ENCODE measurements at places on chromosomes 3 and 15.

DNA sequence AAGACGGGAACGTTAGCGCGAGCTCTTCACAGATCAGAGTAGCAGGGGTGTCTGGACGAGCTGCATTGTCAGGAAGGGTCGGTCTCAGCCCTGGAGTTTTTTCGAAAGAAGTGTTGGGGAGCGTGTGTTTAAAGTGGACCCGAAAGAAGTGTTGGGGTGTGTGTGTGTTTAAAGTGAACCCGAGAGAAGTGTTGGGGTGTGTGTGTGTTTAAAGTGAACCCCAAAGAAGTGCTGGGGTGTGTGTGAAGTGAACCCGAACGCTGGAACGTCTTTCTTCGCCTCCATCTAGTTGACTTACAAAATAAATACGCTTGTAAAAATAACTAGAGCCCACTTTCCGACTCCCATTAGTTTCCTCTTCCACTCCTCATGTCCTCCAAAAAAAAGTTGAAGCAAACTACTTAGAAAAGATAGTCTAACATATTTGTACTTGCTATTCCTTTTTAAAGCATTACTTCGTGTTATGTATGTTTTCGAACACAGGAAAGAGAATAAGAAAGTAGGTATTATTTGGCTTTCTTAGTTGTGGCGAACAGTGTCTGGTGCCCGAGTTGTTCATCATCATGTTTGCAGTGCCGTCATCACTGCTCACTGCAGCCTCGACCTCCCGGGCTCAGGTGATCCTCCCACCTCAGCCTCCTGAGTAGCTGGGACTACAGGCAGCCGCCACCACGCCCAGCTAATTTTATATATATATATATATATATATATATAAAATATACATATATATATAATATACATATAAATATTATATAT lies 1.0 kb downstream of the LRCH3 start:
- no peak for DNase-seq

DNA sequence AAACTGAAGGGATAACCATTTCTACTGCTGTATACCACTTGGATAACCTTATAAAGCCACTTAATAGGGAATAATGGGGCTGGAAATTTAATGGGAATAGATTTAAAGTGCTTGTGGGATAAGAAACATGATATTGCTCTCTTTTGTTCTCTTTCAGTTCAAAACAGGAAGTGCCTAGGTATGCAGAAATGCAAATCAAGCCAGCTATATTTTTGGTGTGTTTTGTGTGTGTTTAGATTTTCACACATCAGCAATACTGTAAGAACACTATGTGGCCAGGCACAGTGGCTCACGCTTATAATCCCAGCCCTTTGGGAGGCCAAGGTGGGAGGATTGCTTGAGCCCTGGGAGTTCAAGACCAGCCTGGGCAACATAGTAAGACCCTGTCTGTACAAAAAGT lies 442.3 kb upstream of the TPRG1 start:
- DNase-seq = no peak

DNA sequence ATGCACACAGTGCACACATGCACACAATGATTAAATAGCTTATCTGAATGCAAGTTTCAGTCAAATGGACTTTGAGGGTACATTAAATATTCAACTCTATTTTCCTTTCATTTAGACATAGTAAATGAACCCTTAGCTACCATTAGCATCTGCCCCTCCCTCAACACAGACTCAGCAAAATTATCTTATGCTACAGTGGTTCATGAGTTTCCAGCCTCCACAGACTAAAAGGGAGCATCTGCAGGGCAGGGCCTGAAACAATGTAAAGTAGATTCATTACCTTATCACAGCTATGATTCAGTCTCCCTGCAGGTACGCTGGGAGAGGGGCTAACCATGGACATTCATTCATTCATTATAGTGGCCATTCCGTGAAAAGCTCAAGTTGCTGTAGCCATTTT lies 329.1 kb downstream of the VGLL3 start:
- no peak for DNase-seq

DNA sequence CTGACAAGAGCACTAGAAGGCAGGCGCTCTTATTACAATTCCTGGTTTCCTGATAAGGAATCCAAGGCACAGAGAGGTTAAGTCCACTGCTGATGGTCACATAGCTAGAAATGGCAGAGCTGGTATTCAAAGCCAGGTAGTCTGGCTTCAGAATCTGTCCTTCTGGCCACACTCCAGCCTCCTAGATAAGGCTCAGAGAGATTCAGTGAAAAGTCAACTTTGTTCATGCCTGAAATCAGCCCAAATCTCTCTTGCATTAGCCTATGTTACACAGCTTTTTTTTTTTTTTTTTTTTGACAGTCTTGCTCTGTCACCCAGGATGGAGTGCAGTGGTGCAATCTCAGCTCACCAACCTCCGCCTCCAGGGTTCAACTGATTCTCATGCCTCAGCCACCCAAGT lies 21.1 kb upstream of the CMTM8 start:
- no peak for DNase-seq

DNA sequence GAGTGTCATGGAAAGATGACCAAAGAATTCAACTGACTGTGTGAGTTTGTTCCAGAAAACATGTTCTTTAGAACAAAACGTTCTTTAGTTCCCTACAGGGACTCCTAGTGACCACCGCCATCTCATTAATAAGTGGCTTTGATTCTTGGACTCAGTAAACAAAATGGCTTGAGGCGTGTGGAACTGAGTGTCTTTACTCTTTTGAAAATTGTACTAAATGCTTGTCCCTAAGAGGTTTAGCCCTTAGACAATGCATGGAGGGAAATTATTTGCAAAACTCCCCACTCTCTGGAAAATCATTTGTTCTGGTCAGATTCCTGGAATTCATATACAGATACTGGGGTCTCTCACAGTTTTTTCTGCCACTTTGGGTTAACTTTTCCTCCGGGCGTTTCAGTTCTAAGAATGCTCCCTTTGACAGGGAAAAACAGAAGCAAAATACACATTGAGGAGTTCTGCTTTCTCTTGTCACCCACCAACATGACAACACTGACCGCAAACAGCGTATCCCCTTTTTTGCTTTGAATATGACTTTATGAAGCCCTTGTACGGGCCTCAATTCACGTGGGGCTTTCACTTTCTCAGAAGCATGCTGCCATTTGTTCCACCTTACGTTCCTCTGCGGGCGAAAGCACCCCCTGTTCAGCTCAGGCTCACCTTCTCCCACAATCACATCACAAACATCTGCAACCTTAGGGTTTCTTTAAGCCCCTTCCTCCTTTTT lies 15.3 kb upstream of the NRROS start:
- no peak for DNase-seq

DNA sequence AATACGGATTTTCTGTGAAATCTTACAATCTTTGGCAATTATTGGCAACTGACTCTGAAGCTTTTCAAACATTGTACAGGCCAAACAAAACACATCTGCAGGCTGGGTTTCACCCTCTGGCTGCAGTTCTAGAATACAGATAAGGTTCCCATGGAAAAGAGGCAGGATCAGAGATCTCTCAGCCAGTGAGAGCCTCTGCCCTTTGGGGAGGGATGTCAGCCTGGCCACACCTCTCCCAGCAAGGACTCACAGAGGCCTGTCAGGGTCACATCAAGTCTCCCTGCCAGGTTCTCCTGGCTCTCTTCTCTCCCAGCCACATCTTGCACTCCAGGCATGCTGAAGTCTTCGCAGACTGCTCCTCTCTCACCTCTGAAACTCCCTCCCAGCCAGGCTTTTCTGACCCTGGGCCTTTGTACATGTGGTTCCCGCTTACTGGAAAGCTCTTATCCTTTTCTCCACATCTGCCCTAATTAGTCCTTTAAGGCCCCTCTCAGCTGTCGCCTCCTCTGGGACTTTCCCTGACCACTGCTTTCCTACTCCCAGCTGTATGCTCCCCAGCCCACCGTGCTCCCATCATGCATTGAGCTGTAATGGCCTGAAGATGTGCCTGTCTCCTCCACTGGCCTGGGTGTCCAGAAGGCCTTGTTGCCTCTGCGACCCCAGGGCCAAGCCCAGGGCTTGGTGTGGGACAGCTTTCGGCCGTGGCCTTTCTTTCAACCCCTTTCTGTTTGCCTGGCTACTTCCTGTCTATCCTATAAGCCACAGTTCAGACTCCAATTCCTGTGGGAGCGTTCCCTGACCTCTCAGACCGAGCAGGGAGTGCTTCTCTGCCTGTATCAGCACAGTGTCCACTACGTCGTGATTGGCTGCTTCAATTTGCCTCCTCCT lies 4.3 kb downstream of the RBP1 start:
- DNase-seq = peak; percentile 38

DNA sequence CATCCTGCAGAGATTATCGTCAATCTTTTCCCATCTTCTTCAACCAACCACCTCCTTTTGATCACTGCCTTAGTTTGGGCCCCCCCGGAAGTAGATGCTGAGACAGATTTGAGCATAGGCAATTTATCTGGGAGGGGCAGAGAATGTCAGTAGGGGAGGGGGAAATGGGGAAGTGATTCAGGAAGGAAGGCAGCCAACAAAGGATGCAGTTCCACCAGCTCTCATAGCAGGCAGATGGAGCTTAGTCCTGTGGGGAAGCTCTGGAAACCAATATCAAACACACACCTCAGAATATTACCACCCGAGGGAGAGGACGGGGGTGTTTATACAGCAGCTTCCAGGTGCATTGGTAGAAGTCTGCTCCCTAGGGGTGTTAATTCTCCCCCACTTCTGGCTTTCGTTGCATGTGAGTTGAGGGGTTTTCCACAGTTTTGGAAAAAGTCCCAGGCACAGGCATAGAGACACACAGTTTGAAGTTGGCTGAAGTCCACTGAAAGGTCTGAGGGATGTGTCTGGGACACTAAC lies 91.5 kb upstream of the TNFAIP8L3 start:
- DNase-seq = no peak

DNA sequence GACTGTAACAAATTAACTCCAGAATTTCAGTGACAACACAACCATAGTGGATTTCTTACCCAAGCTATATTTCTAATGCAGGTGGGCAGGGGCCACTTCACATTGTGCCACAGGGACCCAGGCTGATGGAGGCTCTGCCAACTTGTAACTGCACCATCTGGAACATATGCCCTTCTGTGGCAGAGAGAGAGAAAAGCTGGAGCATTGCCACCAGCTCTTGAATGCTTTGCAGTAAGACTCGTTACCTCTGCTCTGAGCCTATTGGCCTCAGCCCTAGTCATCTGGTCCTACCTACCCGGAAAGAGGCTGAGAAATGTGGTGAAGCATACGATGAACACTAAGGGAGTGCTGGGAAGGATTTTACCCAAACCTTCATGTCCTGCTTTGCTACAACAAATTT lies 587.1 kb downstream of the ZNF385D start:
- DNase-seq = no peak

DNA sequence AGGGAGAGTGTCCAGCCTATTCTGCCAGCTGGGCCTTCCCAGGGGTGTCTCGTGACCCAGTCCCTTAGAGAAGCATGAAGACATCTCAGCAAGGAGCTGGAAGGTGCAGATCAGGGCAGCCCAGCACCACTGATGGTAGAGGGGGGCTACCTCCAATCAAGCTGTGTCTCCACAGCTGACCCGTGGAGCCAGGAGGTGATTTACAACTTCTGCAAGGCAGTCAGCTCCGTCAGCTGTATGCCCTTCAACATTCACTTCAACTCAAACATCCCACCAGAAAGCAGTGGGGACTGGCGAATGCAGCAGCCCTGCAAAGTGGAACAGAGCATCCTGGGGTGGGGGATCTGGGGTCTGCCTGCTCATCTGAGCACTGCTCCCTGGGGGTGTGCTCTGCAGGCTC lies 32.6 kb upstream of the FRG2C start:
- DNase-seq = no peak

DNA sequence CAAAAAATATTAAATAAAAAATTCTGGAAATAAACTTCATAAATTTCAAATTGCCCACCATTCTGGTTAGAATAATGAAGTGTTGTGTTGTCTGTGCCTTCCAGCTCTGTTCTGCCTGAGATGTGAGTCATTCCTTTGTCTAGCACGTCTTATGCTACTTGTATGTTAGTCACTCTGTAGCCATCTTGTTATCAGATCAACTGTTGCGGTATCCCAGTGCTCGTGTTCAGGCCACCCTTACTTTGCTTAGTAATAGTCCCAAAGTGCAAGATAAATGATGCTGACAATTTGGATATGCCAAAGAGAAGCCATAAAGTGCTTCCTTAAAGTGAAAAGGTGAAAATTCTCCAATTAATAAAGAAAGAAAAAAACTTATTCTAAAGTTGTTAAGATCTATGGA lies 527.5 kb downstream of the NAALADL2 start:
- no peak for DNase-seq

DNA sequence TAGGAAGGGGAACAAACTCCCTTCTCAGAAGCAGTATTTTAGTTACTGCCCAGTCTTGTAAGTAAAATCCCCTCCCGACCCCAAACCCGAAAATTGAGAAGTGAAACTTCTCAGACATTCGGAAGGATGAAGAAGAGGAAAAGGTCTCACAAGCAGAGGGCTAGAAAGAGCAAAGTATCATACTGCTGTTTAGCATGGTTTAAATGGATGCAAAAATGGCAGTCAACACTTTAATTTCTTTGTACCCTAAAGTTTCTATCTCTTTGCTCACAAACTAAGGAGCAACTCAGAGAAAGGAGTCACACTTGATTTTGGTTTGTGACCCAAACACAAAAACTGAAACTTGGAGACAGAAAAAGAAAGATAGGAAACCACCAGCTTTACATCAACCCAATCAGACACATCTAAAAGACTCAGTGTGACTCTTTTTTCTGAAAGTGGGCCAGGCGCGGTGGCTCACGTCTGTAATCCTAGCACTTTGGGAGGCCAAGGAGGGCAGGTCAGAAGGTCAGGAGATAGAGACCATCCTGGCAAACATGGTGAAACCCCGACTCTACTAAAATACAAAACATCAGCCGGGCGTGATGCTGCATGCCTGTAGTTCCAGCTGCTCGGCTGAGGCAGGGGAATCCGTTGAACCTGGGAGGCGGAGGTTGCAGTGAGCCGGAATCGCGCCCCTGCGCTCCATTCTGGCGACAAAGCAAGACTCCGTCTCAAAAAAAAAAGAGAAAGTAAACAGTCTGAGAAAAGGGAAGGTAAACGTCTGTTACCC lies 63.2 kb upstream of the ATP11B start:
- no peak for DNase-seq

DNA sequence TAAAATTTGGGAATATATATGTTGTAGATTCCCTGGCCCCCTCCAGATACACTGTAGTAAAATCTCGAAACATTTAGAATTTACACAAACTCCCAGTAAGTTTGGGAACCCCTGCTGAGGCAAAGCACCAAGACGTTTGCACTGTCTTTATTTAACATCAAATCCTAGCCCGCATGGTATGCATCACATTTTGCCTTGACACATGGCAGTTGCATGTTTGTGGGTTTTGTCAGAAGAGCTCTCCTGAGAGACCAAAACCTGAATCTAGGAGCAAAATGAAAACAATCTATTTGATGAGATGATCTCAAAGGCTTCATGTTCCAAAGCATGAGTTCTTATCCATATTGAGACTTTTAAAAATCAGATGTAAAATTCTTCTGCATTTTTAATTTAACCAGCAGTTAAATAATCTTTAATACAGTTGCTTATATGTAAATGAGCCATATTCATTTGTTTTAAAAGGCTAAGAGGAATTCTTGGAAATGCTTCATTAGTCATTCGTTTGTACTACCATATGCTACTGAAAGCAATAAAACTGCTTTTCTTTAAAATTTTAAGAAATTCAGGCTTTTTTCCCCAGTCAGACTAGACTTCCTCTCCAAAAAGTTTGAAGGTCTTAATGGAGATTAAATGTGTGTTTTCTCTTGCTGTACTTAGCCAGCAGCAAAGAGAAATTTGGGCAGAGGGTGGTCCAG lies 105.2 kb upstream of the BOC start:
- no peak for DNase-seq

- DNase-seq = no peak
Measured at GRCh38 chr15:75693501-75694240, 19.0 kb downstream of the CSPG4 start.

- DNase-seq = no peak
Measured at GRCh38 chr15:36914466-36914865, 185.9 kb downstream of the MEIS2 start.

All from thoracic aorta (tissue), 2 donors.